Stimulated activated CD8-positive, alpha-beta memory T cell treated with anti-CD3 and anti-CD28 coated beads, Interleukin-15, amount 100 ng/mL, for 4 hours (primary cell): ENCODE measurements at places on chromosomes 7 and 10.

DNA sequence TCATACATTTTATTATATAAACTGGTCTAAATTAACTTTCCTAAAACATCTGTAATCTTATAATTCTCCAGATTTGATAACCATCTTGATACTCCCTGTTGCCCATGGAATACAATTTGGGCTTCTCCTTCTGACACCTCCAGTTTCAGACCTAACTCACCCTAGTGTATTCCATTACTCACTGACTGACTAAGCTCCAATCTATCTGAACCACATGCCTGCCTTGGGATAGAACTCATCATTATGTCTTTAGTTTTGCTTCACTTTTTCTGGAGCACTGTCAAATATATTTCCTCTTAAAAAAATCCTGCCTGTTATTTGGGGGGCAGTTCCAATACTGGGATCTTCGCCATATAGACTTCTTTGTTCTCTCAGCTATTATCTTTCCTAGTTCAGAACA lies 4.9 kb upstream of the FOXP2 start:
- DNase-seq = no peak

GRCh38 chr10:43821103-43821502 lies 172.4 kb upstream of the ZNF32 start:
- no peak for DNase-seq

DNA sequence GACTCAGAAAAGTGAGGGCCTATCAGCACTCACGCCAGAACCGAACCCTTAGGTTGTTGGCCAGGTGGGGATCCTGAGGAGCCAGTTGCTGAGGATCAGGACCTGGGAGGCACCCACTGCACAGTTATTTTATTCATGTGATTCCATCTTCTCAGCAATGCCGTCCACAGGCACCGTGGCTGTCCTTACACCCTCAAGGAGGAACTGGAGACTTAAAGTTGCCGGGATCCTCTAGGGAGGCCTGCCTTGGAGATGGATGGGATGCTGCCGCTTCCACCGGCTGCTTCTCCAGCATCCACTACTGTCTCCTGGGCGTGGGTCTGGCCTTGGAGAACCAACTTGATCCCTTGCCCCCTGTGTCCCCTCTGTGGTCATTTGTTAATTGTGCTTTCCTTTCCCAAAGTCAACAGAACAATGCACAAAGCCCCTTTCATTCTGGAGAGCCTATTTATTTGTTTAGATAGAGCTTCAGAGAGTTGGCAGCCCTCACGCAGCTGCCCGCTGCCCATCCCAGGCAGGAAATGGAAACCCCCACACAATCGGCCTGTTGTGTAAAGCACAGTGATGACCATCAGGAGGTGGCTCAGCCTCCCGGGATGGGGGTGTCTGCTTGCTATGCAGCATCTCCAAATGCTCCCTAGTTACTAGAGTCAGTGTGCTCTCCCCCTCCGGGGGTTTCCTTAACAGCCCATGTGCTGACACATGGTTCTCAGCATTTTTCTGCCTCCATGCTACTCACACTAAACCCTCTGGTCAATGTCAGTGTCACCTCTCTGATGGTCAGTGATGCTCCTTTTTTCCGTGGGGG lies 52.9 kb upstream of the IGFBP3 start:
- DNase-seq = no peak

GRCh38 chr7:115851291-115851690 lies 179.3 kb downstream of the TFEC start:
- no peak for DNase-seq

DNA sequence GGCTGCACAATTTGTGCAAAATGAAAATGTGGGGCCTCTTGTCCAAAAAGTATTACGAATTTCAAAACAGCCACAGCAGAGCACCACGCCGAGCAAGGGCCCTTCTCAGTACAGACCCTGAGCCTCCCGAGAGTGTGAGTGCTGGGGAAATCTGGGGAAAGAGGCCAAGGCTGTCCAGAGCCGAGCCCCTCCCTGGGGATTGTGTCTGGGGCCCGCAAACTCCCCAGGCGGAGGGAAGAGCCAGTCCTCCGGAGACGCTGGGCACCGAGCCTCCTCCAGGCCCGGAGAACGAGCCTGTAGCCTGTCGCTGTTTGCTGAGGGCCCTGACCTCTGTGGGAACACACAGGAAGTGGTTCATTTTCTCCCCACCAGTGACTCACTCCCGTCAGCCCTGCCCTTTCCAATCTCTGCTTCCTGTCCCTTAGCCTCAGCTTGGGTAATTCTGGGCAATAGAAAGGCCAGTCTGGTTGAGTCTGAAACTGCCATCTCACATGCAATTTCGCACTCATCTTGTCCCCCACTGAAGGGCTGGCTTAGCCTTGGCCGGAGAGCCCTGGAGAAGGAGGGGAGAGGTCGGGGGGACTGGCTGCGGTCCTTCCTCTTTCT lies 19.5 kb upstream of the GNA12 start:
- peak; percentile 53 for DNase-seq

DNA sequence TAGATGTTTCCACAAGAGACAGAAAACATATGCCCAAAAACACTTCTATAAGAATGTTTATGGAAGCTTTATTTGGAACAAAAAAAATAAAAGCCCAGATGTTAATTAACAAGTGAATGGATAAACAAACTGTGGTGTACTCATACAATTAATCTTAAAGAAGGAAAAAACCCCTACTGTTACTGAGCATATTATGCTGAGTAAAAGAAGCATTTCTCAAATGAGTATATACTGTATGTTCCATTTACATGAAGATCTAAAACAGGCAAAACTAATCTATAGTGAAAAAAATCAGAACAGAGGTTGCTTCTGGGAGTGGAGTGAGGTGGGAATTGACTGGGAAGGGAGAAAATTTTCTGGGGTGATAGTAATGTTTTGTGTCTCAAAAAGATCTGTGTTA lies 15.5 kb upstream of the ANK3 start:
- DNase-seq = no peak

- no peak for DNase-seq
These were observed 12.4 kb downstream of the CALY start for GRCh38 chr10:133324198-133324792.

DNA sequence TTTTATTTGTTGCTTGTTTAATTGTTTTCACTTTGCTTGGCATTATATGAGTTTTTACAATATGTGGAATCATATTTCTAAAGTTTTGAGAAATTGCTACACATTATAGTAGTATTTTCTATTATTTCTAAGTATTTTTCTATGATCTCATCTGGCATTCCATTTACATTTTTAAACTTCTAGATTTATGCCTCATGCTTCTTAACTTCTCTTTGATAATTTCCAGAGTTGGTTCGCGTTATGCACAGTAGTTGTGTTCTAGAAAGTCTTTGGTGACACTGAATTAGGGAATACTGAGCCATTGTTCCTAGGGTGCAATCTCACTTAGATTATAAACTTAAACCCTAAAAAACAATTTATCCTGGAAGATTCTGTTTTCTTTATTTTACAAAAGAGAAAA lies 129.2 kb downstream of the GNAI1 start:
- no peak for DNase-seq

DNA sequence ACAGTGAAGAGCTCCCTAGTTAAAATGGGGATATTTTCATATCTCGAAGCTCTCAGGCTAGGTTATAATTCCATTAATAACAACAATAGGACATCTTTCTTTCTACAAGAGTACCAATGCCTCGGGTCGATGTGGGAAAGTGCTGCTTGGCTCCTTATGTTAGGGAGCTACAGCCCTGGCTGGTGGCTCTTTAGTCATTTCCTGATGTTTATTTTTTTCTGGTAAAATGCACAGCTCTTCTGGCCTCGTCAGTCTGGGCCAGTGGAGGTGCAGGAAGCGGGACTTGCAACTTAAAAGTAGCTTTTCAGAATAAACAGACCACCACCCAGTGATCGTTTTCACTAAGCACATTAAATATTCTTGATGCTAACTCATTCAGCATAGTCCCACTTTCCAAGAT lies 58.3 kb downstream of the MKX start:
- DNase-seq = no peak

- no peak for DNase-seq
These were observed 57.1 kb upstream of the DYNC1I1 start for GRCh38 chr7:95715274-95715673.

DNA sequence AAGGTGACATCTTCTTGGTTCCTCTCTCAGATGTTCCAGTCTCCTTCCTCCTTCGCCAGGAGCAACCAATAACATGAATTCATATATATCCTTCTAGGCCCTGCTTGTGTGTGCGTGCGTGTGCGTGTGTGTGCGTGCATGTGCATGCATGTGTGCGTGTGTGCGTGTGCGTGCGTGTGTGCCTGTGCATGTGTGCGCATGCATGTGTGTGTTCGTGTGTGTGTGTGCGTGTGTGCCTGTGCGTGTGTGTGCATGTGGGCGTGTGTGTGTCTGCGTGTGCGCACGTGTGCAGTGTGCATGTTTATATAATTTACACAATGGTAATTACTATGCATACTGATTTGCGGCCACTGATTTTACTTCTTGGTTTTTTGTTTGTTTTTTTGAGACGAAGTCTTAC lies 43.9 kb upstream of the PTF1A start:
- no peak for DNase-seq

- no peak for DNase-seq
These were observed 42.8 kb downstream of the WNT2 start for GRCh38 chr7:117279931-117280557.

- no peak for DNase-seq
These were observed 997 bp upstream of the LDB1 start for GRCh38 chr10:102120991-102121738.

DNA sequence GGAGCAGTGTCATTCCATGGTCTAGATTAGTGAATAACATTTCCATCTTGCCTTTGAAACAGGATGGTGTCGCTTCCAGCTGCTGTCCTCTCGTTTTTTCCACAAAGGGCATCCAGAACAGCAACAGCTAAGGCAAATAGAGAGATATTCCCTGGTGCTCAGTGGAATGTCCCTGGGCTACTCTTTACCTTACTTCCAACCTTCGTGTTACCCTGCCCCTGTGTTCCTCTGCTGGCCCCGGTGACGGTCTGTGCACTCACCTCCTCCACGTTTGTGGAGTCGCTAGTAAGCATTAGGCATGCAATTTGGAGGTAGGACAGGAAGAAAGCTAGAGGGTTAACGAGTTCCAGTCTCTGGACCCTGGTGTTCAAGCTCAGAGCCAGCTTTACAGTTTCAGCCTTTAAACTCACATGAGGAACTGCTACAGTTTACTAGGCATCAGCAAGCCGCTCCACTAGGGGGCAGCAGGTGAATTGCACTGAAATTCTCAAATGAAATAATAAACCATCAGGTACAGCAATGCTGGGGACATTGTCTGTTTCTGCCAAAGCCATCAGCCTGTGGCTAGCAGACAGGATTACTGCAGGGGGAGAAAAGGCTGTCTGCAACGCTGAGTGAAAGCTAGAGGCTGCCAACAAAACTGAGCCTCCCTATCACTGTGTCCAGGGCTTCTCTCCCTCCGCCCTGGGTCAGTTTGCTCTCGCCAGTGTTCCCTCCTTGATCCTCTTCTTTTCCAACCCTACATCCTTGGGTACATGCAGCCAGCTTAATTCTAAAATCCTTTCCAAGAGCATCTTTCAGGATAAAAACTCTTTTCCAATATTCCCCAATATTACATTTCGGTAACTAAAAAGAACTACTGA lies 9.0 kb downstream of the MRPL32 start:
- DNase-seq = peak; percentile 27

- no peak for DNase-seq
These were observed 899.1 kb upstream of the AUTS2 start for GRCh38 chr7:68699090-68699711.

DNA sequence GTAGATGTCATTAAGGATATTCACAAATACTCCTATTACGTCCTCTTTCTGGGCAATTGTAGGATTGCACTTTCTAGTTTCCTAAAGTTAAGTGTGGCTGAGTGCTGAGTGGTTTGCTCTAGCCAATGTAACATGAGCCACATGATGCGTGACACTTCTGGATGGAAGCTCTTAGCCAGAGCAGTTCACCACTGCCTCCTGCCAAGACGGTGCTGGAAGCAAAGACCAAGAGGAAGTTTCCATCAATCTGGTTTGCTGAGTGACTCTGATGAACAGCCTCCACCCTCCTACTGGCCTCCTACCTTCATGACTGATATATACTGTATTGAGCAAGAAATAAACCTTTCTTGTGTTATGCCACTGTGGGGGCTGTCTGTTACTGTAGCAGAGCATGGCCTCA lies 318.1 kb downstream of the KCNMA1 start:
- DNase-seq = no peak

DNA sequence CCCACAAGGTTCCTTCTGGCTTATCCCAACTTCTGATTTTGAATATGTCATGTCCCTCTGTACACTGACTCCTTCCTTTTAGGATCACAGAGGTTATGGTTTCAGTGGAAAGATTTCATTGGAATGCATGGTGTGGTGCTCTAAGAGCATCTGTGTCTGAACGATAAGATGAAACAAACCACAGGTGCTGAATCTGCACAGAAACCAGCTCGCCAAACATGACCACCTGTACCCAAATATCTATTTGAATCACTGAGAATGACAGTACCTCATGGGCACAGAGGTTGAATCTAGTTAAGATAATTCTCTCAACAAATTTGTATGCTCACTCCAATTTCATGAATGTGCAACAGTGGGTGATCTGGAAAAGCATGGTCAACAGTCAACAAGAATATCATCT lies 105.3 kb downstream of the DGKI start:
- no peak for DNase-seq

- DNase-seq = no peak
These were observed 52.6 kb downstream of the CHST3 start for GRCh38 chr10:72016608-72017300.

- DNase-seq = no peak
These were observed 7.8 kb upstream of the SEC61A2 start for GRCh38 chr10:12121673-12122072.

DNA sequence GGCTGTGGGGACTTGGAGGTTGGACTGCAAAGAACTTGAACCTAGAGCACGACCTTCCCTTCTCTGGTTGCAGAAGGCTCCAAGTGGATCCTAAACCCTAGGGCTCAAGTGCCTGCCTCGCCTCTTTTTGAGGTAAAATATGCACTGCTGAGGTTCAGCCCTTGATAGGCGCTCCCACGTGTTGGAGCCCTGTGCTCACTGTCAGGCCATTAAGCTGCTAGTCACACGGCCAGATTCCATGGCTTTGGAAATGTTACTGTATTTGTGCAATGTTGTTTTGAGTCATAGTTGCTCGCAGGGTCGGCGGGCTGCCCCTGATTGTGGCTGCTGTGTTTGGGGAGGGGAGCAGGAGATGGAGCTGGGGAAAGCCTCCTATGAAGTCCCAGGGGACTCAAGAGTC lies 39.8 kb upstream of the PCBD1 start:
- no peak for DNase-seq

GRCh38 chr10:56537984-56538383 lies 176.9 kb upstream of the ZWINT start:
- DNase-seq = no peak

GRCh38 chr10:51297438-51297837 lies 223.2 kb downstream of the PRKG1 start:
- no peak for DNase-seq

GRCh38 chr7:2148189-2148588 lies 84.6 kb downstream of the MAD1L1 start:
- no peak for DNase-seq

DNA sequence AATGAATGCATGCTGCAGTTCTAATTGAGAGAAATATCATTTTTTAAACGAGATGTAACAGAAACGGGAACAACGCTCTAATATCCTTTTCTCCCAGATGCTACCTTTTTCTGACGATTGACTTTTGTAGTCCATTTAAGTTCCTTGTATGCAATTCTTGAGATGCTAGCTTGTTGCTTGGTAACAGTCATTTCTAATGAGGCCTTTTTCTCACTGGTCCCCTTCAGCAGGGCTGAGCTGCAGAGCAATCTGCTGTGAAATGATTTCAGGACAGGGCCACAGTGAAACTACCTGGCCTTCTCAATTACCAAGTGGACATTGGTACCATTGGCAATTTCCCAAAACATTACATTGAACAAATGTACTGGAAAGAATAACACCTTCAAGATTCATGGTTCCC lies 26.2 kb upstream of the FOXK1 start:
- no peak for DNase-seq

GRCh38 chr7:80014511-80014910 lies 120.1 kb upstream of the GNAI1 start:
- no peak for DNase-seq
